Ovary (tissue), 10 donors: ENCODE measurements at places on chromosomes 2 and 18. TPM values are rescaled to one million over a fixed set of nuclear protein-coding genes. Genes with fewer than 3 reads are reported as not detected.

DNA sequence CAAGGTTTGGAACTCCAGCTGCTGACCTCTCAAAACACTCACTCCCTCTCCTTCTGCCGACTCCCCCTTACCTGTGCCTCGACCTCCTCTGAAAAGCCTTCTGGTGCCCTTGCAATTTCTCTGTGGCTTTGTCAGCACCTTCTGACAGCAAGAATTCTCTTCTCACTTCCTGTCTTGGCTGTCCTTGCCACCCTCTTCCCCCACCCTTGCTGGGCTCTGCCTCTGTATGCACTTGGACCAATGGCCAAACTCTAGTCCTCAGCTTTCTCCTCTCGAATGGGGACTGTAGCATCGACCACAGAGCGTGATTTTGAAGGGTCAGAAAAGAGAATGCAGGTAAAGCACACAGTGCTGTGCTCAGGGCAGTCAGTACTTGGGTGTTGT is 99.0 kb downstream of the HS1BP3 start:
- no peaks in the 10 kb centered on the region for H3K4me1 ChIP-seq
- no peaks in the 10 kb centered on the region for H3K36me3 ChIP-seq
- no peak for DNase-seq
- H3K27ac ChIP-seq = no peak overlapping the region
- H3K27me3 ChIP-seq = no peaks in the 10 kb centered on the region

- no peak for DNase-seq
- H3K27ac ChIP-seq = no peak overlapping the region
- no peak overlapping the region for H3K4me3 ChIP-seq
- H3K36me3 ChIP-seq = no peaks in the 10 kb centered on the region
- no peaks in the 10 kb centered on the region for H3K4me1 ChIP-seq
Observed at GRCh38 chr18:55968550-55968949, 380.6 kb upstream of the TCF4 start.

GRCh38 chr2:222492683-222493082 is 68.3 kb downstream of the SGPP2 start:
- H3K27ac ChIP-seq = no peak overlapping the region
- no peaks in the 10 kb centered on the region for H3K36me3 ChIP-seq
- no peaks in the 10 kb centered on the region for H3K4me1 ChIP-seq

DNA sequence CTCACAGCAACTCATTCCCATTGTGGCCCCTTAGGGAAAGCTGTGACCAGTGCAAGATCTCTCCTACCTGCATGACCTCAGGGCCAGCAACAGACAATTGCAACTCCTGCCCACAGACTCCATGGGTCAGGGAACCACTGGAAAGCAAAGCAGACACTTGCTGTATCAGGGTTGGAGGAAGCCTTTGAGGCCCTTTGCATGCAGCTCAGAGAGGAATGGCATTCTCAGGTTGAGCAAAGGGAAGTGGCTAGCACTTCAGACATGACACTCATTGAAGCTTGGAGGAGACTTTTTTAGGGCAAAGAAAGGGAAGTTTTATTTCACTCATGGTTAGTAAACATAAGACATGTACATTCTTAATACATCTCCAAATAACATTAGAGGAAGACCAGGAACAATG is 22.1 kb downstream of the IL1F10 start:
- no peak overlapping the region for H3K27ac ChIP-seq
- no peak overlapping the region for H3K4me3 ChIP-seq
- H3K4me1 ChIP-seq = no peaks in the 10 kb centered on the region
- no peaks in the 10 kb centered on the region for H3K27me3 ChIP-seq

DNA sequence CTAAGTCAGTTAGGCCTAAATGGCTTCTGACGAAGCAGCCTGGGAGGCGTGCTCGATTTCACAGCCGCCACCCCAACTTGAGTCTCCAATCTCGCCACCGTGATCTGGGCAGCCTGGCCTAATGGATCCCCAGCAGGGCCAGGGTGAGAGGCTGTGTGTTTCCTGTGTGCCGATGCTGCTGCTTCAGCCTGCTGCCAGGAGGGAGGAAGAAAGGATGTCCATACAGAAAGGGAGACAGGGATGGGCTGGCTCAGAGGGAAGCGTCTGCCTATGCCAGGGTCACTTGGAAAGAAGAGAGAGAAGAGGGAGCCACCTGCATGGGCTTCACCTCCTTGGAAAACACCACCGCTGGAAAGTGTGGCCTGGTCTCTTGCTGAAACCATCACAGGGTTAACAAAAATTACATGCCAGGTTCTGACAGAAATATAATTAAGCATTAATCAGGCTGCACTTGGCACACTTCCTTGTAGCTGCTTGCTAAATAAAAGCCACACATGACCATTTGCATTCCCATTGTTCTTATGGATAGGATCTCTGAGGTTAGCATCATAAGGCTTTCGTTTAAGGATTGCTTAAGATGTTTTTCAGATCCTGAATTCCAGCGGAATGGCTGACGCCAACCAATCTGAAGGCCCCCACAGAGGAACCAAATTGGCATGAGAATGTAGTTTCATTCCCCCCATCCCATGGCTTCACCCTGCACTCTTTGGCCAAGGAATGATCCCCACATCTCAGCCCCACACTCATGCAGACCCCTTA is 108.8 kb upstream of the SLC1A4 start:
- H3K36me3 ChIP-seq = no peaks in the 10 kb centered on the region
- peaks cover 1% of the 10 kb centered on the region for H3K4me1 ChIP-seq
- no peak overlapping the region for H3K27ac ChIP-seq
- DNase-seq = no peak
- H3K27me3 ChIP-seq = no peaks in the 10 kb centered on the region

DNA sequence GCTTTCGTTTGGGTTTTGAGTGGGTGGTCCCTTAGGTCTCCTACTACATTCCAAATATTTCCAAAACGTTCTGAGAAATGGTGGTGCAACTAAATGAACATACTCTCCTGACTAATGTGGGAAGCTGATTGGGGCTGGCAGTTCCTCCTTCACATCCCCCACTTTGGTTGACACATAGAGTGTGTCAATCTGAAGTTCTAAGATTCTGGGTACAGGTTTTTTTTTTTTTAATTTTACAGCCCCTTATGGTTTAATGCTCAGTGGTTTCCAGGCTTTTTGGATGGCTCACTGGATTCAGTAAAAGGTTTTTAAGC is 58.4 kb upstream of the ITGB6 start:
- no peaks in the 10 kb centered on the region for H3K27me3 ChIP-seq
- H3K4me1 ChIP-seq = no peaks in the 10 kb centered on the region
- H3K4me3 ChIP-seq = no peak overlapping the region
- DNase-seq = no peak

GRCh38 chr2:30213907-30214463 is 17.3 kb upstream of the LBH start:
- no peak for DNase-seq
- no peaks in the 10 kb centered on the region for H3K27me3 ChIP-seq
- no peaks in the 10 kb centered on the region for H3K4me1 ChIP-seq
- H3K27ac ChIP-seq = no peak overlapping the region
- no peak overlapping the region for H3K4me3 ChIP-seq

- H3K27me3 ChIP-seq = no peaks in the 10 kb centered on the region
- no peak for DNase-seq
- H3K4me3 ChIP-seq = no peak overlapping the region
- H3K4me1 ChIP-seq = no peaks in the 10 kb centered on the region
- no peaks in the 10 kb centered on the region for H3K36me3 ChIP-seq
Observed at GRCh38 chr2:26126074-26126473, 46.8 kb upstream of the GAREM2 start.

DNA sequence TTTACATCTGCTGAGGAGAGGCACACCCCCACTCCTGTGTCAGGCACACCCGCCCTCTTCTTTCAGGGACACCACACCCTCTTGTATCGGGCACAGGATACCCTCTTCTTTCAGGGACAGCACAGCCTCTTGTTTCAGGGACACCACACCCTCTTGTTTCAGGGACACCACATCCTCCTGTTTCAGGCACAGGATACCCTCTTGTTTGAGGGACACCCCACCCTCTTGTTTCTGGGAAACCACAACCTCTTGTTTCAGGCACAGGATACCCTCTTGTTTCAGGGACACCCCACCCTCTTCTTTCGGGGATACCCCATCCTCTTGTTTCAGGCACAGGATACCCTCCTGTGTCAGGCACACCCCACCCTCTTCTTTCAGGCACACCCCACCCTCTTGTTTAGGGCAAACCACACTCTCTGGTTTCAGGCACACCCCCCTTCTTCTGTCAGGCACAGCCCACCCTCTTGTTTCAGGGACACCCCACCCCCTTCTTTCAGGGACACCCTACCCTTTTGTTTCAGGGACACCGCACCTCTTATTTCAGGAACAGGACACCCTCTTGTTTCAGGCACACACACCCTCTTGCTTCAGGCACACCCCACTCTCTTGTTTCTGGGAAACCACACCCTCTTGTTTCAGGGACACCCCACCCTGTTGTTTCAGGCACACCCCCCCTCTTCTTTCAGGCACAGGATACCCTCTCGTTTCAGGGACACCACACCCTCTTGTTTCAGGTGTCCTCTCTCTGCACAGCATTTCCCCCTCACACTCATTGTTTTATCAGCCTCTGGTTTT is 96.2 kb downstream of the TPO start:
- DNase-seq = no peak
- H3K4me3 ChIP-seq = no peak overlapping the region
- H3K27ac ChIP-seq = no peak overlapping the region
- H3K36me3 ChIP-seq = no peaks in the 10 kb centered on the region

GRCh38 chr2:223712642-223713041 is 110.5 kb upstream of the SCG2 start:
- H3K27me3 ChIP-seq = no peaks in the 10 kb centered on the region
- no peak overlapping the region for H3K27ac ChIP-seq
- H3K4me1 ChIP-seq = no peaks in the 10 kb centered on the region
- no peak for DNase-seq
- H3K4me3 ChIP-seq = no peak overlapping the region
- H3K36me3 ChIP-seq = no peaks in the 10 kb centered on the region

DNA sequence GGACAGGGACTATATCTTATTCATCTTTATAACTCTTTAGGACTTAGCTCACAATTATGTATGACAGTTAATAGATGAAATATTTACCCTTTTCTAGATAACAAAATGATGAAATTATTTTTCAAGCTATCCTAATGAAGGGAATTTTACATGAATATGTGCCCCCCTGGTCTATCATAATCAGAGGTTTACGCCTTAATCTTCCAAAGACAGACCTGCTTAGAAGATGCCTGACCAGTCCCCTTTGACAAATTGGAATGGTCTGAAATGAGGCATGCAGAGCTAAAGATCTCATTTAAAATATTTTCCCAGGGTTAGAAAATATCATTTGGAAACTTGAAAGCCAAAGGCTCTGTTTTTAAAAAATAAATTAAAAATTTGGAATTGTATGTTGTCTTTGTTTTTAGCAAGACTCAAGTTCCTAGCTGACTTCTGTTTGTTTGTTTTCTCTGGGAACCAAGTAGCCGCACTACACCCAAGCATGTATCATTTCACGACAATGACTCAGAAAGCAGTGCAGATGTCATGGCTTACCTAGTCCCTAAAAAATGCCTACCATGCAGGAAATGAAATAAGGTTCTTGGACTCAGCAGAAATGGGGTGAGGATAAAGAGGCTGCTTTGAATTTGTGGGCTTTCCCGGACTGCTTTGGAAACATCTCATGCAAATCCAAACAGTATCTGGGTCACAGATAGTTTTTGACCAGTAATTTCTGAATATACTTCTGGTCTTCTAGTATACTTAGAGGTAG is 162.1 kb downstream of the ZEB2 start:
- no peaks in the 10 kb centered on the region for H3K27me3 ChIP-seq
- H3K4me3 ChIP-seq = no peak overlapping the region
- H3K27ac ChIP-seq = no peak overlapping the region

- H3K4me3 ChIP-seq = no peak overlapping the region
- H3K4me1 ChIP-seq = no peaks in the 10 kb centered on the region
- H3K27me3 ChIP-seq = no peaks in the 10 kb centered on the region
- no peak for DNase-seq
- no peak overlapping the region for H3K27ac ChIP-seq
- no peaks in the 10 kb centered on the region for H3K36me3 ChIP-seq
Observed at GRCh38 chr18:55447672-55448018, 140.3 kb downstream of the TCF4 start.

GRCh38 chr2:68767996-68768395 is 33.4 kb downstream of the ARHGAP25 start:
- no peak for DNase-seq
- H3K4me1 ChIP-seq = peaks cover 23% of the 10 kb centered on the region
- H3K4me3 ChIP-seq = no peak overlapping the region
- no peaks in the 10 kb centered on the region for H3K27me3 ChIP-seq
- H3K27ac ChIP-seq = no peak overlapping the region

DNA sequence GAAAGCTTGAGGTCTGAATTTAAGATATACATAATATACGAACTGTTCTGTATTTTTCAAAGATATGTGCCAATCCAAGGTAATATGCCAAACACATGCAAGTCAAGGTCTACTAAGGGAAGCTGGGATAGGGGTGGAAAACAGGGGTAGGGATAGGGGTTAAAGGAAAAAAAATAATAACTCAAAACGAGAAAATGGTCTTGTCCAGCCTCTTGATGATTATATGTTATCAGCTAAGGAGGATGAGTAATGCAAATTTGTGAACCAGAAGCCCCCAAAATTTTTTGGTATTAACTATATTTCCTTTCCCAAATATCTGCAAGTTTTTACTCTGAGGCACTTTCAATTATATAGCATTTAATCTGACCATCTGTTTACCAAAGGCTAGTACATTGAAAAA is 219.3 kb downstream of the ZEB2 start:
- no peak overlapping the region for H3K4me3 ChIP-seq
- DNase-seq = no peak
- no peaks in the 10 kb centered on the region for H3K27me3 ChIP-seq
- H3K4me1 ChIP-seq = no peaks in the 10 kb centered on the region
- no peak overlapping the region for H3K27ac ChIP-seq
- H3K36me3 ChIP-seq = no peaks in the 10 kb centered on the region

GRCh38 chr2:157492189-157492773 is 48.4 kb upstream of the CYTIP start:
- H3K27me3 ChIP-seq = no peaks in the 10 kb centered on the region
- no peaks in the 10 kb centered on the region for H3K36me3 ChIP-seq
- H3K4me1 ChIP-seq = peaks cover 2% of the 10 kb centered on the region

DNA sequence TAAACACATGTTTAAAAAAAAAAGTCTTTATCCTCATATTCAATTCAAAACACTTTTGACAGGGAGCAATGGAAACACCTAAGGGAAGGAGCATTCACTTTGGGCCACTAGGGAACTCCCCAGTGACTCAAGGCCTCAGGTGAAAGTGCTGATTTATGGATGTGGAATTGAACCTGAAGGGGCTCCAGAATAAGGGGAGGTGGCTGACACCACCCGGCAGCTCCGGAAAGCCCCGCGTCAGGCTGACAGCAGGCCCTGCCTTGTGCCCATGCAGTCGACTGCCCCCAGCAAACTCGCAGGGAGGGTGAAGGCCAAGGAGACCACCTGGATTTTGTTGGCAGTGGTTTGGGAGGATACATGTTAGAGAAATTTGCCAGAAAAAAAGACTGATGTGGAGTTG is 275.3 kb upstream of the NCKAP5 start:
- H3K36me3 ChIP-seq = no peaks in the 10 kb centered on the region
- no peak overlapping the region for H3K27ac ChIP-seq
- DNase-seq = no peak
- no peaks in the 10 kb centered on the region for H3K4me1 ChIP-seq
- H3K27me3 ChIP-seq = no peaks in the 10 kb centered on the region

GRCh38 chr2:167602122-167602521 is 645.3 kb downstream of the STK39 start:
- no peak for DNase-seq
- H3K4me3 ChIP-seq = no peak overlapping the region
- no peaks in the 10 kb centered on the region for H3K27me3 ChIP-seq

Gene CCNYL1
- total RNA-seq = 10.1 TPM

Gene OR6B2
- total RNA-seq = not detected

Gene MLPH
- total RNA-seq = 7.8 TPM

Gene CCDC74B
- 42.9 TPM for total RNA-seq

Gene EMX1
- total RNA-seq = not detected

Gene COL4A3
- 5.6 TPM for total RNA-seq

Gene NOSTRIN
- 13.4 TPM for total RNA-seq

Gene SYT4
- total RNA-seq = 5.2 TPM
